ENCODE measurements at places on chromosomes 4 and X.
A peak's percentile ranks its signal among the peaks of the same experiment; 100 is the strongest.

DNA sequence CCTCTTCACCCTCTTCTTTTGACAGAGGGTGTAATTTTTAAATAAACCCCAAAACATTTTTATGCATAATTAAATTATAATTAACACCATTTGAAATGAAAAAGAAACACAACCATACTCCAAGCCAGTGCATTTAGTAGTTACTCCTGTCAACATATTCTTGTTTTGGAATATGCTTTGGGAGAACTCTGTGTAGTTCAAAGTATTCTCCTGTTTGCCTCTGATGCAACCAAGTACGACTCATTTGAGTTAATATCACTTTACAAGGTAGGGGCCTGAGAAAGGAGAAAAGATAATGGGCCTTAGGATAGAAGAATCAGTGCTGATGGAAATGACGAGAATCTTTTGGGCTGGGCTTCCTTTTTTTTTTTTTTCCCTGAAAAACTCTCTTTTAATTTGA, 2.7 kb downstream of the PTPN13 start:
- DNase-seq = no peak

DNA sequence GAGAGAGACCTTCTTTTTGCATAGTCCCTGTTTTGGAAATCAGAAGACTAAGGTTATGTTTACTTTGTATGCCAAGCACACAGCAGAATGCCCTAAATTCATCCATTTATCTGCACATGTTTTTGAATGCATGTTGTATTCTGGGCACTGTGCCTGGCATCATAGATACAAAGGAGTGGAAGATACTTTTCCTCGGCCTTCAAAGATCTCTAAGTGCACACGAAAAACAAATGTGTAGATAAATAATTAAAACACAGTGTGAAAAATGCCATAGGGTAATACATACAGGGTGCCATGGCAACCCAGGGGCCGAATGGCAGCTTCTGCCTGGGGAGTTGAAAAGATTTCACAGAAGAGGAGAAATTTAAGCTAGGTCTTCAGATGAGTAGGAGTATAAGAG, 390.6 kb upstream of the ATOH1 start:
- DNase-seq = no peak

DNA sequence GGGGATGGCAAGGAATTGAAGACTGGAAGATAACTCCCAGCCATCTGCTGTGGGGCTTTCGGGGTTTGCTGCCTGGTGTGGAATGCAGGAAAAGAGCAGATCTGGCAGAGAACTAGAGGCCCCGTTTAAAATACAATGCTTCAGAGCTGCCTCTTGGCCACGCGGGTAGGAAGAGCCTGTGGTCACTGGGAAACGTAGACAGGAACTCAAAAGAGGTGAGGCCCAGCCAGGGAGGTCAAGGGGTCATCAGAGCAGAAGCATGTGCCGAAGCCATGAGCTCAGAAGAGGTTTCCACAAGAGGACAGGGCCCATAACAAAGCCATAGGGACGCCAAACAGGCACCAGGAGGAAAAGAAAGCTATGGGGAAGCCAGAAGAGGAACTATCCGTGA, 14.5 kb upstream of the STS start:
- DNase-seq = no peak

DNA sequence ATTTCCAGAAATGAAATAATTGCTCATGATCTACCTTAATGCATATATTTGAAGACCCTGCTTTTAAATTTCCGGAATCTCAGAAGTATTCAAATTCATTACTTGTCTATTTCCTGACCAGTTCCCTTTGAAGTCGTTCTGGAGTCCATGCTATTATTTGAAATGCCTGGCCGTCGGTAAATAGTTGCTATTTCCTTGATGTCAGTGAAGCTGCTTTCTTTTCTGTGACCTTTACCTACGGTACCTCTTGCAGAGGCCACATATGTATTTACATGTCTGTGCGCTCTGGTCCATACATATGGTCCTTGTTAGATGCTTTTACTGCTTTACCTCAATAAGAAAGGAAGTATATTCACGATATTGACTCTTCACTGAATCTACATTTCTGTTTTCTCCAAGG, 199.7 kb downstream of the PAPSS1 start:
- DNase-seq = no peak

DNA sequence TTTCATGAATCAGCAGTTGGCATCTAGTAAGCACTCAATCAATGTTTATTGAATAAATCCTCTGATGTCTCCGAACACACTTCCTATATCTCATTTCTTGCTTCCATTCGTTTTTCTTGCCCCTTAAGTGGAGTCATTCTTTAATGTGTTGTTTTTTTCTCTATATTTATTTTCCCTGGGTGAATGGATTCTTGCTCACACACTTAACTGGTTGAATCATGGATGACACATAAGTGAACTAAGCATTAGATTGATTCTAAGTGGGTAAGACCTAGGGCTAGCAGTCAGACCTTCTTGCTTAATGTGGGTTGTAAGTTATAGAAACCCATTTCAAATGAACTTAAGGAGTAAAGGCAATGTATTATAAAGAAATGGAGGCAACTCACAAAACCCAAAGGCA, 111.1 kb downstream of the RTL3 start:
- DNase-seq = no peak

DNA sequence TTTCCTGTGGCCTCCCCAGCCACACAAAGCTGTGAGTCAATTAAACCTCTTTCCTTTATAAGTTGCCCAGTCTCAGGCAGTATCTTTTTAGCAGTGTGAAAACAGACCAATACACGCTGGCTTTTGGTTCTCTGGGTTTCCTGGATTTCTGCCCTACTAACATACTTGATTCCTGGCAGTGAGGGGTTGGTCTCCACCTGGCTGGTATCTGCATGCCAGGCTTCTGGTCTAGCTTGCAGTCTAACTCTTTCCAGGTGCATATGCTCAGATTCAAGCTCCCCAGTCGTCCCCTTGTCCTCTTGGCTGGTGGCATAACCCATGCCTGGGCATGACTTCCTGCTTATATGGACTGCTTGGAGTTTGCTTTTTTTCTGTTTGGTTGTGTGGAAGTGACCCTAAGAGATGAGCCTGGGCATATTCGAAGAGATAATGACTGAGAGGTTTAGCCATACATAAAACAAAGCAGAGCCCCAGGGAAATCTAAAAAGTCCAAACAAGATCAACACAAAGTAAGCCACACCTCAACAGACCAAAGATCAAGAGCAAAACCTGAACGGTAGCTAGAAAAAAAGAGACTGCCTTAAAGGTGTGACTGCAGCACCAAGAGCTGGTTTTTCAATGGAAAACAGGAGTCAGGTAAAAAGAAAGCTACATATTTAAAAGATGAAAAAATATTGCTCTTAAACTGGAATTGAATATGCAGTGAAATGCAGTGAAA, 102.1 kb upstream of the STS start:
- no peak for DNase-seq

- no peak for DNase-seq
Measured at GRCh38 chrX:35868501-35868900, 51.0 kb upstream of the CFAP47 start.

DNA sequence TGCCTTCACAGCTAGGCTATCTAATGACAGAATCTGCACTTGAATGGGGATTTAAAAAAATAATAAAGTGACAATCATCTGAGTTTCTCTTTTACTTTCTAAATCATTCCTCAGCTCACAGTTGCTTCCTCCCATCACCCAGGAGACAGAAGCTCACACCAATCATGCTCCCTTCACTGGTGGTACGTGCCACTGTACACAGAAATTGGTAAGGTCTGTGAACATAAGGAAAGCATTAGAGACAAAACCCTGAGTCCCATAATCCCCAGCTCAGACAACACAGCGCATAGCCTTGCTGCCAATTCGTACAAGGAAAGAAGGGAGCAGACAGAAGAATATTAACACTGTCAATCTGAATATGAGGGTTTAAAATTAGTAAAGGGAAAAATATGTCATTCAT, 133.1 kb downstream of the IDS start:
- no peak for DNase-seq

- DNase-seq = no peak
Measured at GRCh38 chr4:96652158-96652557, 812.3 kb downstream of the PDHA2 start.

- DNase-seq = no peak
Measured at GRCh38 chr4:95513022-95513421, 35.8 kb downstream of the UNC5C start.

DNA sequence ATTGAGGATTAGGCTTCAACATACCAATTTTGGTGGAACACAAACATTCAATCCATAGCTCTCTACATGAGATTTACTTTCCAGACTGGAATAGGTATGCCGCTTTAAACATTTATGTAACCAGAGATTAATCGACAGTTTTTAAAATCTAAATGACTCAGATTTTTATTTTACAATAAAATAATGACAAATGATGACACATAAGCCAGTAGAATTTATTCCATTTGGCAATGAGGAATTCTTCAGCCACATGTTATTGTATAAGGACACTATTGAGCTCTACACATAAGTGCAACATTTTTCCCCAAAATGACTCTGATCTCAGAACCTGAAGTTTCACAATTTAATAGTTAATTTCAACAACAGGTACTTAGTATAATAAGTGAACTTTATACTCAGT, 227.0 kb upstream of the PRPS2 start:
- no peak for DNase-seq

DNA sequence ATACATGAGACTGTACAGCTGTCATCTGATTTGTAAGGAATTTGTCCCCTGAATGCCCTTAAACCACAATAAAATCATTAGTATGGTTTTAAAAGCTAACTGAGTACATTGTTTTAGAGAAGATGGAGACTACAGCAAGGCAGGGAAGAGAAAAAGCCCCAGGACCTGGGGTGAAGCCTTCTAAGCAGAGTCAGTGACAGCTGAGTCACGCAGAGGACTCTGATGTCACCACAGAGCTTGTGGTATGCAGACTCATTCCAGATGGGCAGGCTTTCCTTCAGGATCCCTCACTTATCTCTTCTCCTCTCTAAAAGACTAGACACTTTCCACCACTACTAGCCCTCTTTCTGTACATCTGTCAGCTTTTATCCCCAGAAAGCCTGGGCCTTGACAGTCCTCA, 97.1 kb upstream of the ATOH1 start:
- DNase-seq = no peak

GRCh38 chr4:6943012-6943884, 33.6 kb downstream of the TBC1D14 start:
- peak; percentile 41 for DNase-seq

- DNase-seq = no peak
Measured at GRCh38 chrX:110145854-110146253, 142.9 kb downstream of the TMEM164 start.

DNA sequence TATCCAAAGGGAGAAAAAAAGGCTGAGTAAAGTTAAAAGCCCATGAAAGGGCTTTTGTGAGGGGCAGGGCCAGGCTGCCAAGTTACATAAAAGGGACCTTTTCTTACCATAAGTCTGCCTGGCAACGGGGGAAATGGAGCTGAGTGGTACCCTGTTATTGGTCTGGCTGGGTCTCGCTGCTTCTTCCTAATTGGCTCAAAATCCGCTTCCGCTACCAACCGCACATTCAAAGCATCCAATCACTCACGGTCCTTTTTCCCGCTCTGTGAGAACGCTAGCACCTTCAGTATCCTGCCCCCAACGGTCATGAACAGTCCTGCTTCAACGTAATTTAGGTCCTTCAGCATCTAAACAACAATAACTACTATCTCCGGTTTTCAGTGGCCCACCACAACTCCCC, 611 bp downstream of the TEX11 start:
- no peak for DNase-seq

GRCh38 chrX:143570782-143571181, 53.5 kb upstream of the SPANXN3 start:
- no peak for DNase-seq

DNA sequence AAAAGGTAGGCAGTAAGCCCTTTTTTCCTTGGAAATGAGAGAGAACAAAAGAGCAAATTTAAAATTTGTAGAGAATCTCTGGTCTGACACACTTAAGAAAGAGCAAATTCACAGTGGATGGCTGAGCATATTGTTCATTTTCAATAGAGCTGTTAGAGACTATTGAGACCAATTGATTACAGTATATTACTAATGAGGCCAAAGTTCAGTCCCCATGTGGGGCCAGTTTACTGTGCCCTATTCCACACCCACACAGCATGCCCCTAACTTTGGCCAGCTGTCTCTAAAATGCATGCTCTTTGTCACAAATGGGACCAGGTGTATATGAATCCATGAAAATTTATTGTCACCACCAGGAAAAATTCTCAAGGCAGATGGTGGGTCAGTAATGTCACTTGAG, 470.5 kb downstream of the PCDH7 start:
- DNase-seq = no peak

- no peak for DNase-seq
Measured at GRCh38 chrX:110836451-110836850, 40.8 kb upstream of the CHRDL1 start.

- peak; percentile 83 for DNase-seq
Measured at GRCh38 chr4:85498068-85498733, 23.3 kb downstream of the ARHGAP24 start.

GRCh38 chrX:434946-435345, 48.2 kb upstream of the PPP2R3B start:
- DNase-seq = no peak

GRCh38 chr4:183936574-183937345, 31.7 kb downstream of the STOX2 start:
- no peak for DNase-seq

GRCh38 chr4:40822420-40823166, 72.8 kb downstream of the NSUN7 start:
- no peak for DNase-seq

GRCh38 chr4:114026447-114026846, 47.0 kb upstream of the ARSJ start:
- no peak for DNase-seq

DNA sequence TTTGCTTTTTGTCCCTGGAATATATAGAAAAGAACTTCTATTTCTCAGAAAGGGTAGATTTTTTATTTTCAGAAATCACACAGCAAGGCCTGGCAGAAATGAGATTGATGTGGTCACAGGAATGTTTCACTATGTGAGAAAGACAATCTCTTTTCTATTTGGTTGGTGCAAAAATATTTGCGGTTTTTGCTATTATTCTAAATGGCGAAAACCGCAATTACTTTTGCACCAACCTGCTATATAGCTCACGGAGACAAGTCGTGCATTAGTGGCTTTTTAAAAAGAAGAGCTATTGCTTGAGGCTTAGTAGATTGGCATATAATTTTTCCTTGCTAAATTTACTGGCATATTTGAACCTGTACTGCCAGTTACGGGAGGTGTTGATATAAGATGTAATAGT, 100.4 kb downstream of the ITM2A start:
- no peak for DNase-seq

DNA sequence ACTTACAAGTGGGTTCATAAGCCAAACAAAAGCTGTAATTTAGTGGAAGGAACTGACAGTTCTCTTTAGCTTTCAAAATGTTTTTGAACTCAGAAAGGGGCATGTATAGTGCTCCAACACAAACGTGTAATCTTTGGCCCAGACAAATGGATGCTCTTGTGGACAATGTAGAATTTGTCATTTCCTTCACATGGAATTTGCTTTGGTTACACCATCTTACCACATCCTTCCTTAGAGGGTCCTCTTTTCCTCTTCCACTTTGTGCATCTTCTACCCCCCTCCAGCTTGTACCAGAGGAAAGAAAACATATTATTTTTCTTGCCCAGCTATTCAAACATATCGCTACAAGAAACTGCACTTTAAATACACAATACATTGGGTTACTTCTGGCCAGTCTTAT, 42.4 kb downstream of the MEPE start:
- no peak for DNase-seq
